ENCODE measurements at places on chromosomes 5 and 9. TPM values are rescaled to one million over a fixed set of nuclear protein-coding genes. Genes with fewer than 3 reads are reported as not detected.

GRCh38 chr9:125982798-125983406 is 235.7 kb downstream of the PBX3 start:
- no peaks in the 10 kb centered on the region for H3K27me3 ChIP-seq
- no peak for DNase-seq
- no peak overlapping the region for H3K27ac ChIP-seq

GRCh38 chr9:113449376-113449775 is 14.2 kb upstream of the RGS3 start:
- H3K4me1 ChIP-seq = peaks cover 10% of the 10 kb centered on the region
- no peak for DNase-seq
- H3K27me3 ChIP-seq = no peaks in the 10 kb centered on the region
- no peak overlapping the region for H3K27ac ChIP-seq
- no peaks in the 10 kb centered on the region for H3K36me3 ChIP-seq
- H3K4me3 ChIP-seq = no peak overlapping the region

DNA sequence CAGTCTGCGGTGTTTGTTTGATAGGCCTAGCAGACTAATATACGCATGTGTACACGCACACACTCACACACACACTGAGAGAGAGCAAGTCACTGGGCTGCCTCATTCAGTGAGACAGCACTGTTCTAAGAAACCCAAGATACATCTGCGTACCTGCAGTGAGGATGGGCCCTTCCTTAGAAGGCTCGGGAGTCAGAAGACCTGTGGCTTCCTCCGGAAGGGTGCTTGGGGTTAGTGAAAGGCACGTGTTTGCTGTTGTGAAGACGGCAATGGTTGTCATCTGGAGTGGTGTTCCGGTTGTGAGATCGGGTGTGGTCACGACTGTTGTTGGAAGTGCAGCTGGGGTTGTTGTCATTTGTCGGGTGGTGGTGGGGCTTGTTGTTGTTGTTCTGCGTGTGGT is 11.7 kb downstream of the TIMD4 start:
- DNase-seq = no peak
- no peak overlapping the region for H3K27ac ChIP-seq
- H3K27me3 ChIP-seq = no peaks in the 10 kb centered on the region
- no peaks in the 10 kb centered on the region for H3K4me1 ChIP-seq

DNA sequence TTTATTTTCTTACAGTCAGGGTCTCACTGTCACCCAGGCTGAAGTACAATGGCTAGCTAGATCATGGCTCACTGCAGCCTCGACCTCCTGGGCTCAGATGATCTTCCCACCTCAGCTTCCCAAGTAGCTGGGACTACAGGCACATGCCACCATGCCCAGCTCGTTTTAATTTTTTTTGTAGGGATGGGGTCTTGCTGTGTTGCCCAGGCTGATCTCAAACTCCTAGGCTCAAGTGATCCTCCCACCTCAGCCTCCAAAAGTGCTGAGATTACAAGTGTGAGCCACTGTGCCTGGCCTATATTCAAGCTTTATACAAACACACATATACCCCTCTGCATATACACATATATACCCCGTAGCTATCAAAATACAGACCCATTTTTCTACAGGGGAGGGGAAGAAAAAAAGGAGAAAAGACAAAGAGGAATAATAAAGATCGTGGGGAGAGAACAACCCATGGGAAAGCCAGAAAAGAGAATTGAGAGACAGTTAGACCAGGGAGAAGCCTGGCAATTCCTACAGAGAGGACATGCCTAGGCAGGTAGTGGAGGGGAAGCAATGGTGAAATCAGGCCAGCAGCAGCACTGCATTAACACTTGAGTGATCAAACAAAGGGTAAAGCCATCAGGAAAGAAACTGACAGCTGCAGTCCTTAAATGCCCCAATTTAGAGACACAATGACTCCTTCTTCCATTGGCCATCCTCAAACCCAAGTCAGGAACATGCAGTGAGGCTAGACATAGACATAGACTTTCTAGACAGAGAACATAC is 102.7 kb downstream of the EFNA5 start:
- no peak overlapping the region for H3K27ac ChIP-seq
- H3K4me3 ChIP-seq = no peak overlapping the region
- H3K27me3 ChIP-seq = no peaks in the 10 kb centered on the region
- no peaks in the 10 kb centered on the region for H3K36me3 ChIP-seq
- peaks cover 7% of the 10 kb centered on the region for H3K4me1 ChIP-seq

- no peaks in the 10 kb centered on the region for H3K36me3 ChIP-seq
- H3K27ac ChIP-seq = no peak overlapping the region
- no peaks in the 10 kb centered on the region for H3K4me1 ChIP-seq
- H3K27me3 ChIP-seq = no peaks in the 10 kb centered on the region
Measured at GRCh38 chr9:131925677-131926177, 153.9 kb downstream of the MED27 start.

DNA sequence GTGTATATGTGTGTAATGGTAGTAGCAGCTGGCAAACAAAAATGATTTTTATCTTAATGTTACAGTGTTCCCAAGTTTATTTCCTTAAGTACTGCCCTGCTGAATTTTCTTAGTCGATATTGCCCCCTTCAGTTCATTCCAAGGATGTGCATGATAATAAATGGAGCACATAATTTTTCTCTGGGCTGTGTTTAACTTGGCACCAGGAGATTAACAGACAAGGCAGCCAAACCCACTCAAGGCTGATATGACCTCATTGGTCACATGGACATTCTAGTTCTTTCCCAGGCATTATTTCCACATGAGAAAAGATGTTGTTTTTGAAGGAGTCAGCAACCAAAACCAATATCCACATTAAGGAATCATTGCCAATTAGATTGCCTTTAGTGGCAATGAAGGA is 61.8 kb downstream of the COX7C start:
- no peaks in the 10 kb centered on the region for H3K4me1 ChIP-seq
- no peak overlapping the region for H3K4me3 ChIP-seq

EHMT1 gene
- 37.5 TPM for total RNA-seq

HAUS6 gene
- 7.0 TPM for total RNA-seq

CER1 gene
- total RNA-seq = not detected

NKD2 gene
- total RNA-seq = 0.09 TPM

Measured in liver (tissue), 10 donors.